ENCODE measurements at places on chromosomes 2 and 18.

GRCh38 chr18:61935362-61935761 is 42.6 kb upstream of the RNF152 start:
- DNase-seq: no peak

DNA sequence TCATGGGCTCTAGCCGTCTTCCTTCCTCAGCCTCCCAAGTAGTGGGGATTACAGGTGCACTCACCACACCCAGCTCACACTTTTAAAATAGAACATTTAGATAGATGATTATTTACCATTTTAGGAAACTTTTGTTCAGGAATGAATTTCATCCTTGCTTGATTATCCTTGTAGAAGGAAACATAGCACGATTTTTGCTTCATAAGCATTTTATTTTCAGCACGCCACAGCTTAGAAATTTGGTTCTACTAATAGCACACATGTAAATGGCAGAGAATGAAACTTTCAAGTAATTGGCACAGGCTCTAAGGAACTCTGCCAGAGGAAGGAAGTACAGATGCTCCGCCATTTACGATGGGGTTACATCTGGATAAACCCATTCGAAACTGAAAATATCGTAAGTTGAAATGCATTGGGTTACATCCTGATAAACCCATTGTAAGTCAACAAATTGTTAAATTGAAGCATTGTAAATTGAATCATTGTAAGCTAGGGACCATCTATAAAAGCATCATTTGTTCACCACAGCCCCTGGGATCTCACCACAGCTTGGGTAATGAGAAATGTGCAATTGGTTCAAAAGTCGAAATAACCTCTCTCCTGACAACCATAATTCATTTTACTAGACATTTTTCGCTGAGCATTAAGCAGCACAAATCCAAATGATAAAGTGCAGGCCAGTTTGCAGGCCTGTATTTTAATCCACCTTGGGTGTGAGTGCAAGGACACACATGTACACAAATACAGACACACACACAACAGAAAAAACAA is 33.2 kb downstream of the FRZB start:
- no peak for DNase-seq

DNA sequence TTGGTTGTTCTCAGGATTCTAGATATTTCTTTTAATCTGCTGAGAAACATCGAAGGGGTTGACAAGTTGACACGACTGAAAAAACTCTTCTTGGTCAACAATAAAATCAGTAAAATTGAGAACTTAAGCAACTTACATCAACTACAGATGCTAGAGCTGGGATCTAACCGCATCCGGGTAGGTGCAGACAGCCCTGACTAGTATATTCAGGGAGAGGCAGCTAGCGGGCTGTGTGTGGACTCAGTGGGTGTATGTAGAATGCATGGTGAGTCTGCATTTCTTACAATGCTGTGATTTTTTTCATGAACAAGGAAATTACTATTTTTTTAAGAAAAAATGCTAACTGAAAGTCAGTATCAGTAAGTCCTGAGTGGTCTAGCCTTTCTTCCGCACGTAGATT is 10.1 kb downstream of the PPP1R7 start:
- DNase-seq: no peak

DNA sequence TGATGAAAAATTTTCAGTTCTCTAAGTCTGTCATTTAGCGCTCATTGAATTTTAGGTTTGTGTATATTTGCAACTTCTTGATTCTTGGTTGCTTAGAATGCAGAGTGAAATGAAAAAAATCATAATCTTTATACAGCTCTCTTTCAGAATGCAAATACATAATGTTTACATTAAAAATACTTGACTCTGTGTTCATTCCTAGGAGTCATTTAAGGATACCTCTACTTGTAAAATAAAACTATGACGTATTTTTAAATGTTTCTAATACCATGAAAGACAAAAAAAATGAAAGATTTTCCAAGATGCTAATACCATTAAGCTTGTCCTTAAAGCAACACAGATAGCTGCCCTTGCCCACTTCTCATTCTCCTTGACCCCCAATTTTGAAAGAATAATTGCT is 259.0 kb downstream of the L3MBTL4 start:
- DNase-seq: no peak

GRCh38 chr2:201734111-201734510 is 35.7 kb upstream of the MPP4 start:
- DNase-seq: no peak

GRCh38 chr18:22604390-22604985 is 186.8 kb upstream of the CTAGE1 start:
- no peak for DNase-seq

DNA sequence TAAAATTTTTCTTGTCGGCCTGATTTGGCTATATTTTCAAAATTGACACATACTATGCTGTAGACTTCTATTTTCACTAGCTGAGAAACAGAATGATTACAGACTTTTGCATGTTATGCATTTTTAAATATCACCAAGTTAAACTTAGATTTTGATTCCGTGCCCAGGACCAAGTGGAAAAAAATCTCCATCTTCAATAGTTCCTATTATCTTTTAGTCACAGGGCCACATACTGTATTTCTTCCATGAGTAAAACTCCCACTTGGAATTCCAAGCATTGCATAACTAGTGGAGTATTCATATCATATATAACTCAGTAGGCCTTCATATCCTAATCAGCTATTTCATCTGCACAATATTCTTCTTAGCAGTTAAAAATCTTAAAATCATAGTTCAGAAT is 470.9 kb downstream of the ARHGAP15 start:
- DNase-seq: no peak

GRCh38 chr18:13213036-13213795 is 5.3 kb upstream of the LDLRAD4 start:
- no peak for DNase-seq

GRCh38 chr2:30601375-30601774 is 154.3 kb downstream of the LCLAT1 start:
- DNase-seq: no peak

DNA sequence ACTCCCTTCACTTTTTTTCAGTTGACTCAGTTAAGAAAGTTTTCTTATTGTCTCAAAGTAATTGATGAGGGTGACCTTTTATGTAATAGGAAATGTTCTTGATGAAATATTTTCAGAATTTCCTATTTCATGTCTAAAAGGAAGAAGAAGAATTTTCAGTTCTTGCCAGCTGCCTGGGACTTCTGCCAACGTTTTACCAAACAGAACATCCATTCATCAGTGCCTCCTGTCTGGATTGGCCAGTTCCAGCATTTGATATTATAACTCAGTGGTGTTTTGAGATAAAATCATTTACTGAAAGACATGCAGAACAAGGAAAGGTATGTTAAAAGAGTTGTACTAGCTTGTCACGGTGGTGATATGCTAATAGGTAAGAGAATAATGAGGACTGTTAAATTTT is 104.7 kb upstream of the MYO3B start:
- DNase-seq: no peak

DNA sequence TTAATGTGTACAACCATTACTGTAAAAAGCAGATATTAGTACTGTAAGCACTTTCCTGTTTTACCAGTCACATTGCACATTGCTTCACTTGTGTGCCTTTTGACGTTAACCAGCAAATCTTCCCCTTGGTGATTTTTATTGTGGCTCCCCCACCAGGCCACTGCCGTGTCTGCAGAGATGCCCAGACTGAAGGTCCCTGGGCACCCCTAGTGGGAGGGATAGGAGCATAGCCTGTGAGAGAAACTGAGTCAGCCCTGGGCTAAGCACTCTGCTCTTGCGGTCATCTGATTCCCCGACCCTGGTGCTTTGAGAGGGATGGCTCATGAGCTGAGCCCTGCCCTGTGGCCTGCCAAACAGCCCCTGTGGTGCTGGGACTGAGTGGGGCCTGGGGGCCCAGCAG is 73.4 kb downstream of the INPP4A start:
- peak; percentile 32 for DNase-seq

- DNase-seq: peak; percentile 14
Measured at GRCh38 chr2:120174963-120175581, 48.1 kb downstream of the TMEM185B start.

GRCh38 chr2:12767996-12768624 is 51.4 kb downstream of the TRIB2 start:
- no peak for DNase-seq

DNA sequence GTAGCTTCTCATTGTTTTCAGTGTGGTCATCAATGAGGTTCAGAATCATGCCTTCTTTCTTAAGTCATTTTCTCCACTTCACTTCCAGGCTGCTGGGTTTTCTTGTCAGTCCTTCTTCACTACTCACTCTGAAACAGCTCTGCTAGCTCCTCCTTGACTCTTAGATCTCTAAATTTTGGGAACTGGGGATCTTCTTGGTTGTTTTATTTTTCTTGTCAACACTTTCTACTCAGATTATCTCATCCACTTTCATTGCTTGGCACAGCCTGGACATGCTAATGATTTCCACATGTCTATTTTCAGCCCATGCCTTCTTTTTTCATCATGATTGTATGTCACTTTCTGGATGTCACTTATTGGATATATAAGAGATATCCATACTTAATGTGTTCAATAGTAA is 517.8 kb upstream of the DSEL start:
- no peak for DNase-seq

DNA sequence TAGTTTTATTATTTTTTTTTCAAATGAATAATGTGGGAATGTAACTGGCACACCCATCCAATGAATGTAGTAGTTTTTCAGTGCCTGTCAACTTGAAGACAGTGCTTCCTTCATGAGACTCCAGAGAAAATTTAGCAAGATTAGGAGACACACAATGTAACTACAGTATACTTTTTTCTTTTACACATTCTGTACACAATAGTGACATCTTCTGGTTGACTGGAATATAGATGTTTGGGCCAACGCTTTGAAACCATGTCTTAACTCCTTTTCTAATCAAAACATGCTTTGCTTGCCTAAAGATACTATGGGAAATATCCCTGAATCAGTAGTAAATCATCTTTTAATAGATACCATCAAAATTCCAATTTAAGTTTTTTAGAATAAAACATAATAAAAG is 229.5 kb upstream of the ZC3H15 start:
- DNase-seq: no peak

DNA sequence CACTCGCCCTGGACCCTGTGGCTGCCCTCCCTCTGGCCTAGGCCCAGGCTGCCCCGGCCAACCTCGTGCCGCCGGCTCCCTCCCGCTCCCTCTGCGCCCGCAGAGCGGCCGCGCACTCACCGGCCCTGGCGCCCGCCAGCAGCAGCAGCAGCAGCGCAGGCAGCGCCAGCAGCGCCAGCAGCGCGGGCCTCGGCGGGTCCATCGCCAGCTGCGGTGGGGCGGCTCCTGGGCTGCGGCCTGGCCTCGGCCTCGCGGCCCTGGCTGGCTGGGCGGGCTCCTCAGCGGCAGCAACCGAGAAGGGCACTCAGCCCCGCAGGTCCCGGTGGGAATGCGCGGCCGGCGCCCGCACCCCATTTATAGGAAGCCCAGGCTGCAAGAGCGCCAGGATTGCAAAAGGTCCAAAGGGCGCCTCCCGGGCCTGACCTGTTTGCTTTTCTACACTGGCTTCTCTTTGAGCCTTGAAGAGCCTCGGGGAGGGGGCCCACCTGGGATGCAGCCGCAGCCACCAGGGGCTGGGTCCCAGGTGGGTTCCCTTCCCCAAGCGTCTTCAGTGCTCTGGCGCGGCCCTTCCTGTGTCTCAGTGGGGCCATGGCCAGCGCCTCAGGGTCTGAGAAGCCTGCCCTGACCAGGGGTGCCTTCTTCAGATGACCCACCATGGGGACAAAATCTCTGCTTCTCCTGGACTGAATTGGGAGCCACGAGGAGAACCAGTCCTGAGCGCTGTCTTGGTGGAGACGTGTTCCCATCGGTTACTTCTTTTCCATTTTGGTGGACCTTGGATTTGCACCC is at the start of gene APOB:
Gene APOB (minus strand): TSS at position 330 of the 789 bp plus-strand sequence. CDS start 128 bp downstream, at position 202.
- no peak for DNase-seq

DNA sequence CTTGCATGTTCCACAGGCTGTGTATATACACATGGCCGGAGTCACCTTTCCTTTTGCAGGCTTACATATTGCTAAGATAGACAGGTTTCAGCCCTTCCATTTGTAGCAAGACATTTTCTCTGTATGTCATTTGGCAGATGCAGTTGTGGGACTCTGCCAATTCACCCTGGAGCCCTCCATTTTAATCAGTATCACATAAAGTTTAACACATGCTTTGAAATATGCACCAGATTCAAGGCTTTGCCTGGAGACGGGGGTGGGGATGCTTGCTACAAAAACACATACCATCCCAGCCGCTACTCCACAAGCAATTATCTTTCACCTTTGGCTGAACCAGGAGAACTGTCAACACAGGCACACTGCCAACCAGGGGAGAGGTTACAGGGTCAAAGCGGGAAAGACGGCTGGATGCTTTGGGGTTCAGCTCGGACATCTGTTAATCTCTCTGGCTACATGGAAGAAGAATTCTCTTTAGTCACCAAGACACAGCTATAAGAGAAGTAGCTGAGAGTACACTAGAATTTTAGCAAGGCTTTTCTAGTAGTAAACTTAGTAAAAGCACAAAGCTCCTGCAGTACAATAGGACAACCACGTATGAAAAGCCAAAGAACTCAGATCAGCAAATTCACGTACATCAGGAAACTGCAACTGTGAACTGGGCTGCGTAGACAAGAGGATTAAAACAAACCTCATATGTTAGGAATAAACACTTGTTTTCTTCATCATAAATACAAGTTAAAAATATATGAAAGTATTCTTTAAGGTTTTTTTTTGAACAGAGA is 130.9 kb downstream of the EXOC6B start:
- DNase-seq: no peak

DNA sequence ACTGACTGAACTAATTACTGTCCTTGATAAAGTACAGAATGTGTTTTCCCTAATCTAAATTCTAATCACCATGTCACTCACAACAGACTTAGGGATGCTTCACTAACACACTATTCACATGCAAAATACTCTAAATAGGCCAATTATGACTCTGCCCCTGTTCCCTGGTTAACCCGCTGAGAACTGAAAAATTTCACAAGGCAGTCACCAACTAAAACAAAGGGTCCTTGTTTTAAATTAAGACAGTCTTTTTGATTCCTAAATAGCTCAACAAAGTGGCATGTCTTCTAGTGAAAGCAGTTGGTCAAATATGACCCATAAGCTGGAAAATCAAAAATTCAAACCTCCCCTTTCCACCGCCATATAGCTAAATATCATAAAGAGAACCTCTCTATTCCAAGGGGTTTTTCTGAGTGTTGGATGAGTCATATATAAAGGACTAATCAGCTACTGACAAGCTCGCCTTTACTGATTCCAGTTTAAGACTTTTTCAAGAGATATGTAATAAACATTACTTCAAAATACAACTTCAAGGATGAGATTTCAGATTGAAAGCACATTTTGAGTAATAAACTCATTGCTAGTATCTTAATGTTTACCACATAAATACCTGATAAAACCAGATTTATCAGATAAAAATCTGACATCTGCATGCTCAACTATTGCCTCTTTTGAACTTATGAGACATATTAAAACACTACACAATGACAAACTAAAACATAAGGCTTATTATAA is 235.8 kb downstream of the TCF4 start:
- no peak for DNase-seq

Measured in GM18507 (cell line).